ENCODE measurements at places on chromosomes 3 and 15.

DNA sequence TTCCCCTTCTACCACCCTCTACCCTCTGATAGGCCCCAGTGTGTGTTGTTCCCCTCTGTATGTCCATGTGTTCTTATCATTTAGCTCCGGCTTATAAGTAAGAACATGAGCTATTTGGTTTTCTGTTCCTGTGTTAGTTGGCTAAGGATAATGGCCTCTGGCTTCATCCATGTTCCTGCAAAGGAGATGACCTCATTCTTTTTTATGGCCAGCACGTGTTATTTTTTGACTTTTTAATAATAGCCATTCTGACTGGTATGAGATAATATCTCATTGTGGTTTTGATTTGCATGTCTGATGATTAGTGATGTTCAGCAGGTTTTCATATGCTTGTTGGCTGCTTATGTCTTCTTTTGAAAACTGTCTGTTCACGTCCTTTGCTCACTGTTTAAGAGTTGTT is 63.1 kb upstream of the NPHP3 start:
- DNase-seq, result no peak

- DNase-seq, result no peak
Observed at GRCh38 chr3:23600167-23600871, 205.4 kb upstream of the UBE2E1 start.

GRCh38 chr3:16928386-16929132 is 43.8 kb downstream of the PLCL2 start:
- DNase-seq, result no peak

GRCh38 chr3:27326629-27327545 is 42.3 kb downstream of the NEK10 start:
- no peak for DNase-seq

DNA sequence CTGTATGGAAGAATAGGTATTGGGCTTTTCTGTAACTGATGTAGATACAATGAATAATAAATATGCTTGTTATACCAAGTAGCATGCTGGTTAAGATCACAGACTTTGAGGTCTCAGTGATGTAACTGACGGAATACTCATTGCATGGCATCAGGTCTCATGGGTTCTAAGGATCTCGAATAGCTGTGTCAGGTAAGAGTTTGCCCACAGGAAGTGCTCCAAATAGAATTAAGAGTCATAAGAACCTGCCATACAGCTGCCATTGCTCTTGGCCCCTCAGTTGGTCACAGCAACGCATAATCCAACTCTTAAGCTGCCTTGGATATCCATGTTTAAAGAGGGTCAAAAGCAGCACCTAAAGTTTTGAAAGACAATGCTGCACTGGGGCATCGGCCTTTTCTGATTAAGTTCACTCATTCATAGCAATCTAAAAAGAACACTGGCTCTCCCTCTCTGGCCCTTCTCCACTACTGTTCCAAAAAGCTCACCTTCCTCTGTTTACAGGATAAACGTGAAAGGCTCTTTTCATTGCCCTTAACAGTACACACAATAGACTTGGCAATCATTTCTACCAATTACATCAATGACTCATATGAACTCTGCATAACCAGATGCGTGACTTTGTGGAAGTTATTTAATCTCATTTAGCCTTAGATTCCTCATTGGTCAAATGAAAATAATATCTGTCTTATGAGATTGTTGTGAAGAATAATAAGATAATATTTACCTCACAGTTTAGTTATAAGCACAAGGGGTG is 74.6 kb downstream of the ZBTB20 start:
- DNase-seq, result peak; percentile 71

DNA sequence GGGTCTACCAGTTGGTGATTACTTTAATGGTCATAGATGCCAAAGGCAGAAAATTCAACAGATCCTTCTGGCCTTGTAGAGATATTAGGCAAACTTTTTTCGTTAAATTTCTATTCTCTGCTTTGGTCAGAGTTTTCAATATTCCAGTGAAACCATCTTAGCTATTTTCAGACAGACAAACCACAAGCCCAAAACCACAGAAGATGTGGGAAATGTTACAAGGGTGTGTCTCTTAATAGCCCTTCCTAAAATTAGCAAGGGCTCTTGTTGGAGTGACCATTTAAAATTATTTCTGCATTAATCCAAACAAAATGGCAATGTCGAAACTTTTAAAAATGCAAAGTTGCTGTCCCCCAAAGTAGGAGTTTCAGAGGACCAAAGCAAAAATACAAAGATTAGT is 102.8 kb downstream of the ARRDC4 start:
- DNase-seq, result no peak

DNA sequence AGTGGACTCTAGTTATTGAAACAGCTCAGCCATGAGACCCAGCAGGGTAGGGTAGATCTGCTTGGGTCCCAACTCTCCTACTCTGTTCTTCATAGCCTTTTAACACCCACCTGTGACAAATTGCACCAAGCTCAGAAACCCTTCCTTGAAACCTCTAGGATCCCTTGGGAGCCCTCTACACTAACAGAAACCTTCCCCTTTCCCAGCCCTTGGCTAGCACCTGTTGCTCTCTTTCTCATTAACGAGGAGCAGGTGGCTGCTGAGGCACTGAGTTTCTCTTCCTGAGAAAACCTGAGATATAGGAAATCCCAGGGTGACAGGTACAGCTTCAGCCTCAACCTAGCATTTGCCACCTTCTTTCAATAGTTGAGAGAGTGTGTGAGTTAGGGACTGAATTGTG is 88.3 kb upstream of the CLSTN2 start:
- no peak for DNase-seq

DNA sequence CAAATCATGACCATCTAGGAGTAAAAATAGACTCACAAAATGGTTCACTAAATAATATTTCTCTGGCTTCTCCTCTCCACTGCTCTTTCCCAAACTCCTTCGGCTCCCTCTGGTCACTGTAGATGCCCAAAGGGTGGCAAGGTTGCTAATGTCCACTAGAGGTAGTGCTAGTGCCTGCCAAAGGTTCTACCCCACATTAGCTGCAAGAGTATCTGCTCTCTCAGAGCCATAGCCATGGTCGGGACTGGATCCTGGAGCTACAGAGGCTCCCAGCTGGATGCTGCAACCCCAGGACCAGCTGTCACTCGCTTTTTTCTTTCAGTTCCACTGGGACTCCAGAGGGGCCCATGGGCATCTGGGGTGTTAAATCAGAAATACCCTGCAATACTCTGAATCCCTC is 8.5 kb downstream of the HTR3D start:
- no peak for DNase-seq

DNA sequence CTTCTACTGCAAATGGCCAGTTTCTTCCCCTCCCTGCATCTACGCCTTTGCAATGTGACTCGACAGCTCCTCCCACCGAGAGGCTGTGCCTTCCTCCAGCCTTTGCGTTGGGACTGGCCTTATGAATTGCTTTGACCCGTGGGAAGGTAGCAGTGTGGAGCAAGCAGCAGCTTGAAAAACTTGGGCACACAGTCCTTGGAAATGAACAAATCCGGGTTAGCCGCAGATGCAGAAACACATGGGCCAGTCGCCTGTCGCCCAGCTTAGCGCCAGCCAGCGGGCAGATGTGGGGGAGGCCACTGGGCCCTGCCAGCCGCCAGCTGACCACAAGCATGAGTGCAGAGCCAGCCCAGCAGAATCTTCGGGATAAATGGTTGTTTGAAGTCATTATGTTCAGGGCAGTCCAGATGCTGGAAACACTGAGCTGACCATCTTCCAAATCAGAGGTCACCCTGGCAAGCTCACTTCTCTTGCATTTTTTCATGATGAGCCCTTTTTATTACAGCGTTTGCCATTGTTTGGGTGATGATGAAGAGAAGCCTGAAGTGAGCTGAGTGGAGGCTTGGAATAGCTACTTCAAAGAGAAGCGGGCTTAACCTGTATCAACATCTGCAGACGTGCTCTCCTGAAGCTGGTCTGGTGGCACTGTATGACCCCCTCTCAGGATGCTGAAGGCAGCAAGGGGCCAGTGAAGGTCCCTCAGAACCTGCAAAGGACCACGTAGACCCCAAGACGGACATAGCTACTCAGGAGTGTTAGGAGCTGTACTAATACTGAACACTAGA is 9.8 kb downstream of the SELENOS start:
- no peak for DNase-seq

DNA sequence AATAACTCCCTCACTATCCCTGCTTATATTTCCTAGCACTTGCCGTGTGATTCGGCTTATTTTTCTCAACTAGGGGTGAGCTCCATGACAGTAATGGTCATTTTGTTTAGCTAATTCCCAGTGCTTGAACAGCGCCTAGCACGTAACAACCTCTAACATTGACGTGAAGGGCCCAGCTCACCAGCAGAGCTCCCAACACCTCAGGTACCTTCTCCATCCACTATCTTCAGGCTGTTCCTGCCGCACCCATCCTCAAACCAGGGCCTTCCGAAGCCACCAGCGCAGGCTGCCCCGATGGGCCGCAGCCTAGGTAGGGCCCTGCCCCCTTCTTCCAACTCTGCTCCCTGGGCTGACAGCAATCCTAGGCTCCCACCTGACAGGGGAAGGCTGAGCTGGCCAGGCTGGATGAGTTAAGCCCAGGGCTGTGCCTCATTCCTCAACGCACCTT is 751 bp upstream of the RPS17 start:
- DNase-seq, result no peak

- DNase-seq, result no peak
Observed at GRCh38 chr3:85476891-85477495, 518.2 kb downstream of the CADM2 start.

DNA sequence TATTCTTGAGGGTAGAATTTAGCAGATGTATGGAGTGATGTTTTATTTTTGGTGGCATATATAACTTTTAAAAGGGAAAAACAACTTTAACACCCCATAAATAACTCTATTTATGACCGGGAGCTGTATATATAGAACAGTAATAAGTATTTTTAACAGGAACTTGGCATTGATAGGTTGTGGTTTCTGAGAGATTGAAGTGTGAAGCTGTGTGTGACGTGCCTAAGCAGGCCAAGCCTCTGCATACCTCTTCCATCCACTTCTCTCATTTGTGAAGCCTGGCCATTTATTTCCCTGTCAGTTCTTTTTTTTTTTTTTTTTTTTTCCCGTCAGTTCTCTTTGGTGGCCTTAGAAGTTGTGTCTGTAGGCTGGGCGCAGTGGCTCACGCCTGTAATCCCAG is 23.0 kb downstream of the RBM5 start:
- no peak for DNase-seq

GRCh38 chr3:141335531-141336061 is 32.7 kb upstream of the ZBTB38 start:
- DNase-seq, result no peak
